Stimulated activated CD8-positive, alpha-beta memory T cell treated with anti-CD3 and anti-CD28 coated beads, Interleukin-2, amount 100 ng/mL, for 48 hours (primary cell): ENCODE measurements at places on chromosomes 12 and 14.

DNA sequence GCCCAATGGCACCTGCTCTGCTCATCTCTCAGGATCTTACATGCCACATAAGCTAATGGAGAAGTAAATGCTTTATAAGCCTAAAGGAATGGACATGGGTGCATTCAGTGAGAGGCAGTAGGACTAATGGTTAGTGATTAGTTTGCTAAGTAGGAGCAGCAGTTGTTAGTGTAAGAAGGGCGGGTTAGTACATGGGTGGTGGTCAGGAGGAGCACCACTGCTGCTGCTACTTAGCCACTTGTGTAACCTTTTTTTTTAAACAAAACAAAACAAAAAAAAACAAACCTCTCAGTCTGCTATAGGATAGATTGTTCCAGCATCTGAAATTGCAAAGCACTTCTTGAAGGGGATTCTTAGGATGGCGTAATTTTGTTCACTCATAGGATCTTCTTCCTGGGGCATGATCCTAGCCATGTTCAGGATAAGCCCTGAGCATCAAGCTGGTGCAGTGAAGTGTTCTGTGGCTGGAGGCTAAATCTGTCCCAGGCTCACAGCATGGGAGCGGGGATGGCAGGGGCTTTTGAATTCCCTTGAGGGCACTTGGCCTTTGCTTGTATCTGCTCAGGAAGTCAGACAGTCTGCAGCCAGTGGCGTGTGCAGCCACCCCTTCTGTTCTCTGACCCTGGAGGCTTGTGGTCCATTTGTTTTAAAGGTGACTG, 63.6 kb downstream of the CHST11 start:
- no peak for DNase-seq

- DNase-seq = no peak
Observed at GRCh38 chr12:57094208-57095160, 5.6 kb downstream of the NAB2 start.

- DNase-seq = no peak
Observed at GRCh38 chr12:105418821-105419291, 88.4 kb downstream of the C12orf75 start.

DNA sequence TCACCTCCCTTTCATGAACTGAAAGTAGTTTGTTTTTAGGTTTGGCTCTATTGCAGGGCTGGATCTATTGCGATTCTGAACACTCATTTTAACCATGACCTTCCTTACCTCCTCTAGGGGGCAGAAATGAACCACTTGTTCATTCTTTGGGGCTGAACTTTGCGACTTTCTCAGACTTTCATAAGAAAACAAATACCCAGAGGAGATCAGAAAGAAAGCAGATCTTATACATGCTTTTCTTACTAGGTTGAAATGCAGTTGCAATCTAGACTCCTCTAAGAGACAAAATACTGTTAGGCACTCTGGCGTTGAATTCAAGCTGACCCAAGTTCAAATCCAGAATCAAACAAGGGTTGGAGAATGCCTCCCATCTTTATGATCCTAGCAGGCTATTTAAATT, 32.6 kb upstream of the PLEKHG3 start:
- DNase-seq = no peak

DNA sequence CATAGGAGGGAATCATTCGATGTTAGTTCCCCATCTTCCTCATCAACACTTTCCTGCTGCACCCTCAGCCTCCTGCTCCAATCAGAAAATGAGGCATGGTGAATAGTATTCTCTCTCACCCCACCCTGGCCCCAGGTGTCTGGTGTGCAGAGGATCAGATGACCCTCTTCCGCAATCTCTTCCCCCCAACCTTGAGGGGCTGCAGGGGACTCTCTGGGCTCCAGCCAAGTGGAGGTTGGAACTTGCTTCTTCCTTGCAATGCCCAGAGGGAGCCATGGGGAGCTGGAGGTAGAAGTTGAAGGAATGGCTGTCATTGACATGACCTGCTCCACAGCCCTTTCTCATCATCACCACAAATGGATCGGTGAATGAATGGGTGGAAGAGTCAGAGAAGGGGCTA, 20.2 kb upstream of the ESRRB start:
- no peak for DNase-seq

DNA sequence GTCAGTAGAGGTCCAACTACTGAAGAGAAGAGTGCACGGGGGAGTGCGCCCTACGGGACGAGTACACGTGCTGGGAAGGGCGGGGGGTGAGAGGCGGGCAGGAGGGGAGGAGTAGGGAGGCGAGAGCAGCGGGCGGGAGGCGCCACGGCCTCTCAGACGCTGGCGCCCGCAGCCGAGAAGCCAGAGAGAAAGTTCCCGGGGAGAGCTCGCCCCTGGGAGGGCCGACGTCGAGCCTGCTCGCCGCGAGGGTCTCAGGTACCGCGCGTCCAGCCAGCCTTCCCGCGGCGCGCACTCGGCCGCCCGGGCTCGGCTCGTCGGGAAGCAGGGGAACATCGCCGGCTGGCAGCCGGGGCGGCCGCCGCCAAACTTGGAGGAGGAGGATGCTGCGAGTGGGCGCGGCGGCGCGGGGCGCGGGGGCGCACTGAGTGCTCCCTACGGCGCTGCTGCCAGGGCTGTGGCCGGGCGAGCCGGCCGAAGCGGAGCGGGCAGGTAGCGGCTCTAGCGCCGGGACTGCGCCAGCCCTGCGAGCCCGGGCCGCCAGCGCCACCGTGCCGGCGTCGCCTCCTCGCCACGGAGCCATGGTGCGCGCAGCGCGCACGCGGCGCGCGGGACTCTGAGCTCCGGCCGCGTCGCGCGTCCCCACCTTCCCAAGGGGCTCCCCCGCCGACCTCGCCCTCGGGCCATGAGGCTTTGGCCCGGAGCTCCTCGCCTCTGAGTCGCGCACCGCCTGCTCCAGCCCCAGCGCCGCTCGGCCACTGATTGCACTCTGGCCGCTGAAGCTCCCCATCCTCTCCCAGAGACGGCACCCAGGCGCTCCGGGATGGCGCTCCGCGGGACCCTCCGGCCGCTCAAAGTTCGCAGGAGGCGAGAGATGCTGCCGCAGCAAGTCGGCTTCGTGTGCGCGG, at the start of gene SLC24A4:
SLC24A4 (plus strand) TSS at position 155 of the 905 bp plus-strand sequence; CDS start at position 821, 666 bp downstream.
- DNase-seq = no peak

- no peak for DNase-seq
Observed at GRCh38 chr12:64450711-64451486, 1.0 kb upstream of the TBK1 start.

DNA sequence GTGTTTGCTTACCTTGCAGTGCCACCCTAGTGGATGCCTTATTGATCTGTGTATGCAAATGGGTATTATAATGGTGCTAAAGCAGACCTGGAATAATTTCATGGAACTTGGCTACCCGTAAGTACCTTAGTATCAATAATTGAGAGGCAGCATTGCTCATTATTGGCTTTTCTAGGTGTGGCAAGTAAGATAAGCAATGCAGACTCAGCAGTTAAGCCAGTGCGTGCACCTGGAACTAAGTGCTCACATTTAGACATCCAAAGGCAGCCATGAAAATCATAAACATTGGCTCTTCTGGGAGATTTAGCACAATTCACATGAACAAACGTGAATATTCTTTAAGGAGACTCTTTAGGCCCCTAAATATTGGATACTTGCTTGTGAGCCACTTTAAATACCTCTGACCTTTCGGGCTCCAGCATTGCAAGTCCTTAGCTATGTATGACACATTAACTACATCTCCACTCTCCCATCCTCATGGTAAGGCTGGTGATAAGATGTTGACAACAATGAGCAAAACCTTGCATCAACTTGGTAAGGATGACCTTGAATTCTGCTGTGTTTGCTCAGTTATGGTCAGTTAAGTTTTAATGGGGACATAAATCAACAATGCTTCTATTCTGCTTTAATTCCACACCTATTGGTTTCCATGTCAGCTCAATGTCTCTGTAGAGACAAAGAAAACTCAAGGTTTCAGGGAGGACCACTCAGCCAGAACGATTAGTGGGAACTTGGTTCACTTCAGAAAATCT, 112.0 kb downstream of the SLC5A8 start:
- DNase-seq = no peak

DNA sequence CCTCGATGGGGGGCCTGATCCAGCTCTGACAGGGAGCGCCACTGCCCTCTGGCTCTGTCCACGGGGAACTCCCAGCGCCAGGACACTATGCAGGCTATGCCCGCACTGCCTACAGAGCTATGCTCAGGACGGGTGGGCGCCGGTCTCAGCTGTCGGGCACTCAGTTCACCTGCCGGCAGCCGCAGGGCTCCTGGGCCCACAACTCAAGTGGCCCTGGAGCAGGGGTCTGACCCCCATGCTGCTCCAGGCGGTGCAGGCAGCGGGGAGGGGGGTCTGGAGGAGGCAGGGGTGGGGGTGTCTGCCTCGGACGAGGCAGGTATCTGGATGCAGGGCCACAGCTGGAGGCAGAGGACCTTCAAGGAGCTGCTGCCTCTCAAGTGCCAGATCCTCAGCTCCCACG, 28.5 kb upstream of the NUDT14 start:
- no peak for DNase-seq

DNA sequence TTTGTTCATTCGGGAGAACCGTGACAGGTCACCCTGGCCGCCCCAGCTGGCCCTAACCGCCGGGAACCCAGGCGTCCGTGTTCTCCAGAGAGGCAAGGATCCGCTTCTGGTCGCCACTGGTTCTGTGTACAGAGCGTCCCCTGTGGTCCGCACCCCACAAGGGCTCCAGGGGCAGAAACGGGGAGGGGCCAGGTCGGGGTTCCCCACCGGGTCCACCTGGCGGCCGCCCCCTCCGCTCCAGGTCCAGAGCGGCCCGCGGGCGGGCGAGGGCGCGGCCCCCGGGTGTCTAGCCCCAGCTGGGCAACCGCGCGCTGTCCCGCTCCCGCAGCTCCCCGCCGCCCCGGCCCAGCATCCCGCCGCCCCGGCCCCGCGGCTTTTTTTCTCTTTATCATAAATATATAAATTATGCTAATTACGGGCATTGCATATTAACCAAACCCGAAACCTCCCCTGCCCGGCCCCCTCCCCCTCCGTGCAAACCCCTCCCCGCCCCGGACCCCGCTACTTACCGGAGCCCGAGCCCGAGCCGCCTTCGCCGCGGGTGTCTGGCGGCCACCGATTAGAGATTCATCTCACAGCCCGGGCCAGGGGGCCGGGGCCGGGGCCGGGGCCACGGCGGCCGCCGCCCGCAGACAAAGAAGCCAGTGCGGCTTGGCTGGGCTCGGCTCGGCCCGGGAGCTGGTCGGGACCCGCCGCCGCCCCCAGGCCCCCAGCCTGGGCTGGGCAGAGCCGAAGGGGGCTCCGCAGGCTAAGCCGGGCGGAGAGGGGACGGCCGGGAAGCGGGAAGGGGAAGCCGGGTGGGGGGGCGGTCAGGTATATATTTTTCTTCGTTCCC, 512 bp downstream of the POU6F1 start:
- DNase-seq = peak; percentile 29

DNA sequence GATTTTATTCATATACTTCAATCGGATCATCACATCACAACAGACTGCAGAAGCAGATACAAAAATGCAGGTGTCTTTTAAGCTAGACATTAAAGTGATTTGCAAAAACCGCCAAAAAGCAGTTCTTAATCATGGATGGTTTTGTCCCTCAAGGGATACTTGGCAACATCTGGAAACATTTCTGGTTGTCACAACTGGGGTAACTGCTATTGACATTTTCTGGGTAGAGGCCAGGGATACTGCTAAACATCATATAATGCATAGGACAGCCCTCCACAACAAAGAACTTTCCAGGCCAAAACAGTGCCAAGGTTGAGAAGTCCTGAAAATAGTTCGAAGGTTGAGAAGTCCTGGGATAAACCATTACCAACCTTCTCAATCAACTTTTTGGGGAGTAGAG, 101.8 kb upstream of the BBS10 start:
- no peak for DNase-seq

- DNase-seq = no peak
Observed at GRCh38 chr12:15856097-15856982, 25.8 kb upstream of the STRAP start.

DNA sequence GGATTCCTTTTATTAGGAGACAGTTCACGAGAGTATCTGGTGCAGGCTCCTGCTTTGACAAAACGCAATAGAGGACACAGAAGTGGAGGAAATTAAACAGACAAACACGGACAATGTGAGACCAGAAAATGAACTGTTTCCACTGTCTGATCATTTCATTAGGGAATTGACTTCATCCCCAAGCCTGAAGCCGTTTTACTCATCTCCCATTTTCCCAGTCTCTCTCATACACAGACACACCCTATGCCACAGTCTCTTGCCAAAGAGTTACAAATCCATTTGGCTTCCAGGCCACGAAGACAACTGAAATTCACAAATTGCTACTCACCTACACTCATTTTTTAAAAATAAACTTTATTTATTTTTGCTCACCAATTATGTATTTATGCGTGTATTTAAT, 1087.8 kb upstream of the TMEM132C start:
- no peak for DNase-seq

GRCh38 chr12:59357811-59358210, 238.0 kb upstream of the SLC16A7 start:
- no peak for DNase-seq

DNA sequence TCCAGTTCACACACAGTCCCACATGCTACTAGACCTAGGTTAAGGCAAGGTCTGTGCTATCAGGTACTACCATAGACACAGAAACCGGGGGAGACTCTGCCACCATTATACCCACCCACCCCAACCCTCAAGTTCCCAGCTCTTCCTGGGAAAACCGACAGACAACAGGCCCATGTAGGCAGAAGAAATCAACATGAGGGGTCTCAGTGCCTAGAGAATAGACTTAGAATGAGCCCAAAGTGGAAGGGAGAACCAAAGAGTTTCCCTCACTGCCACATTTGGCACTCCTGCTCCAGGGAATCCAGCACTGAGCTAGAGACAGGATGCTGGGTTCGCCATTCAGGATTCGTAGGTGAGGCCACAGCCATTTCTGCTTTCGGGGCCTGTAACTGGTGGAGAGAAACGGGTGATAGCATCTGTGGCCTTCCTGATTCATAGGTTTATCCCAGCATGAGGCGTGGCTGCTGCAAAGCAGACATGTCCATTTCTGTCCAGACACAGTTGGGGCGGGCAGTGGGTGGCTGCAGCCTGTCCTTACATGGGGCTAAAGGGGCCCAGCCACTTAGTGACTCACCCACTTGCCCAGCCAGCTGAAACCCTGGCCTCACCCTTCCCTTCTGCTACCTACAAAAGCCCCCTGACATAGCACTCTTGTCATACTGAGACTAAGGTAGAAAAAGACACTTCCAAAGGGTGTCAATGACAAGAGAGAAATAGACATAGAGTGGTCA, 69.4 kb downstream of the IRF2BPL start:
- no peak for DNase-seq

GRCh38 chr12:12582895-12583303, 20.2 kb upstream of the DUSP16 start:
- no peak for DNase-seq

- DNase-seq = no peak
Observed at GRCh38 chr14:56271970-56272369, 153.8 kb downstream of the PELI2 start.

DNA sequence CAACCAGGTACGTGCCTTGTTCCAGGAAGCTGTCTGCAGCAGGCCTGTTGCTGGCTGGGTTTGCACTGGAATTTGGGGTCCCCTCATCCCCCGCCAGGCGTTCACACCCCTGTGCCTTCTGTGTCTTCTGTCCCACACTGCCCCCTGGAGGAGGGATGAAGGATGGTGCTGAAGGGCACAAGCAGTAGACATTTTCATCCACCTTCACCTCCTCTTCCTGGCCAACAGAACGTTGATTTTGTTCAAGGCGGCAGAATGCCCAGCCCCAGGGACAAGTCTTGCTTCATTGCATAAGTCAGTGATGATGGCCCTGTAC, 122.1 kb downstream of the CALM1 start:
- peak; percentile 21 for DNase-seq

- no peak for DNase-seq
Observed at GRCh38 chr14:96189281-96189711, 15.3 kb upstream of the BDKRB2 start.

GRCh38 chr12:78963439-78964227, 99.1 kb downstream of the SYT1 start:
- no peak for DNase-seq
